Activated naive CD8-positive, alpha-beta T cell treated with anti-CD3 and anti-CD28 coated beads for 36 hours (primary cell): ENCODE measurements at places on chromosomes 2 and 18. TPM values are rescaled to one million over a fixed set of nuclear protein-coding genes. Genes with fewer than 3 reads are reported as not detected.
A peak's percentile ranks its signal among the peaks of the same experiment; 100 is the strongest.

DNA sequence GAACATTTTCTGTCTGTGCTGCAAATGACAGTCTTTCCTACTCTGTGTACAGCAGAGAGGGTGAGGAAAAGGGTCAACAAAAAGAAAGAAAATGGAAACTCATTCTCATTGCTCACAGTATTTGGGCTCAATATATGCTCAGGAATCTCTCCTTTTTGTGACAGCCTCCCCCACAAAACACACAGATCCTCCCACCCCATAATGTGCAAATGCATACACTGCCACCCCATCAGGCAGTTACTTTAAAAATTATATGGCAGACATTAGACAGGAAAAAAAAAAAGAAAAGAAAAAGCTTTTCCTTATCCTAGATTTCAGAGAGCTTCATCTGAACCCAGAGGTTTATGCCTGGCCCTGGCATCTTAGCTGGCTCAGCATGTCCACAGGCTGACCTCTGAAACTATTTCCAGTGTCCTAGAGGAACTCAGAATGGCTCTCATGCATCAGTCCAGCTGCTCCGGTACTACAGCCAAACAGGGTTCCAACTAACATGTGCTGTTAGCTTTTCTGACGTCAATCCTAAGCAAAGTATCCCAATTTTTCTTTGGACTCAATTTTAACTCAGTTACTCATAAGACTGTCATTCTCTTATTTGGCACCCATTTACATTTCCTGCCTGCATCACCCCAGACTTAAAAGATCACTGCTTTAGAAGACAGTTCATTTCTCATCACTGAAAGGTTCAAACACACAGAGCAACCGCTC, 105.9 kb downstream of the RBMS1 start:
- H3K4me3 ChIP-seq: no peak overlapping the region
- H3K4me1 ChIP-seq: peaks cover 70% of the 10 kb centered on the region
- no peak for DNase-seq
- peaks cover 24% of the 10 kb centered on the region for H3K36me3 ChIP-seq
- no peaks in the 10 kb centered on the region for H3K27me3 ChIP-seq
- H3K27ac ChIP-seq: peak overlapping the region; percentile 79

DNA sequence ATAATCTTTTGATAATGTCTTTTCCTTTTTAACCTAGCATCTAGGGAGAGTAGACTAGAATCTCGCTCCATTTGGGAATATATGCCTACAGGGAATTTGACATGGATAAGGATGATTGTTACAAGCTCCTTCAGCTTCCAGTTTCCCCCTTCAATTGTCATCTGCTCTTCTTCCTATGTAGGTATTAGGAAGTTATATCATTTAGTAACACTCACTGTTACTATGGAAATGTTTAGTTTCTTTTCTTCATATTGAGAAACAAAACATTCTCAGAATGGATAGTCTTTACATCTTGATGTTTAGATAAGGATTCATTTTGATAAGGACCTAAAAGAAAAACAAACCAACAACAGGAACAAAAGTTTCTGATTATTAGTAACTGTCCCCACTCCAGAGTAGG, 127.6 kb downstream of the PHLPP1 start:
- DNase-seq: no peak
- no peak overlapping the region for H3K4me3 ChIP-seq
- H3K27ac ChIP-seq: no peak overlapping the region
- peaks cover 14% of the 10 kb centered on the region for H3K36me3 ChIP-seq
- peaks cover 29% of the 10 kb centered on the region for H3K4me1 ChIP-seq

The EDAR gene
- total RNA-seq: 0.16 TPM

DNA sequence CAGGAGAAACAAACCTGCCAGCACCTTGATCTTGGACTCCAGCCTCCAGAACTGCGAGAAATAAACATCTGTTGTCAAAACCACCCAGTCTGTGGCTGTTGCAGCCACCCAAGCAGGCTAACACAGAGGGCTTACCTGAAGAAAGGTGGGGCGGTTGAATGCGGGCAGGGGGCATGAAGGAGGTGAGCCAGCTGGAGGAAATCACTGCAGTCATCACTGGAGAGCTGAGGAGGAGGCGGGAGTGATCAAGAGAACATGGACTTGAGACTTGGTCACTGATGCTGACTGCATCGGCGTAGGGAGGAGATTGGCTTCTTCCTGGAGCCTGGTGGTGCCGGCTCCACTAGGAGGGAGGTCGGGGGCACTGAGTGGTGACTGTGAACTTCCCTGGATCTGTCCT, 14.6 kb upstream of the ARMC9 start:
- H3K36me3 ChIP-seq: no peaks in the 10 kb centered on the region
- no peak for DNase-seq
- H3K27me3 ChIP-seq: peaks cover 5% of the 10 kb centered on the region
- H3K4me3 ChIP-seq: no peak overlapping the region

The CRACDL gene
- total RNA-seq: 0.33 TPM

GRCh38 chr2:96163415-96163767, 18.2 kb upstream of the DUSP2 start:
- peaks cover 74% of the 10 kb centered on the region for H3K4me1 ChIP-seq
- H3K4me3 ChIP-seq: peak overlapping the region; percentile 86

GRCh38 chr18:48909721-48910120, 41.0 kb downstream of the SMAD7 start:
- H3K27me3 ChIP-seq: no peaks in the 10 kb centered on the region
- peaks cover 14% of the 10 kb centered on the region for H3K4me1 ChIP-seq
- no peak overlapping the region for H3K27ac ChIP-seq
- no peaks in the 10 kb centered on the region for H3K36me3 ChIP-seq

DNA sequence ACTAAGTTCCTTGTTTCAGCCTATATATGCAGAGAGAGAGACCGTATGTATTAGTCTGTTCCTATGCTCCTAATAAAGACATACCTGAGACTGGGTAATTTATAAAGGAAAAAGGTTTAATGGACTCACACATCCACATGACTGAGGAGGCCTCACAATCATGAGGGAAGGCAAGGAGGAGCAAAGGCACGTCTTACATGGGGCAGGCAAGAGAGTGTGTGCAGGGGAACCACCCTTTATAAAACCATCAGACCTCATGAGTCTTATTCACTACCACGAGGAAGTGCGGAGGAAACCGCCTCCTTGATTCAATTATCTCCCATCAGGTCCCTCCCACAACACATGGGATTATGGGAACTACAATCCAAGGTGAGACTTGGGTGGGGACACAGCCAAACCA, 73.8 kb downstream of the TMEM18 start:
- no peaks in the 10 kb centered on the region for H3K36me3 ChIP-seq
- DNase-seq: no peak
- H3K4me1 ChIP-seq: no peaks in the 10 kb centered on the region
- H3K27ac ChIP-seq: no peak overlapping the region
- no peaks in the 10 kb centered on the region for H3K27me3 ChIP-seq
- H3K4me3 ChIP-seq: no peak overlapping the region

DNA sequence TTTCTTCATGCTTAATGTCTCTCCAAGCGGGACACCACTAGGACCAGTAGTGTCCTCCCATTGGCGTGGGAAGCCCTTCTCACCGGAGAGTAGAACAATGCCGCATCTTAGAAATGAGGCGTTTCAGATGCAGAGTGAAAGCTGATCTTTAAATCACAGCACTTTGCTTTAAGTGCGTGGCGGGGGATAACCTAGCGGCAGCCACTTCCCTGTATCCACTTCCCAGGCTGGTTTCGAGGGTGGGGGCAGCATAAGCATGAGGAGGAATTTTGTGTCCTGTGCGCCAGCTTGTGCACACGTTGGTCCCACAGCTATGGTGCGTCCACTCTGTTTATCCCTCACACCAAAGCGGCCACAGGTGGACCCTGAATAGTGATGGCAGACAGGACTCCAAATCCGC, 63.1 kb downstream of the MBP start:
- H3K4me3 ChIP-seq: no peak overlapping the region
- H3K27ac ChIP-seq: no peak overlapping the region
- no peaks in the 10 kb centered on the region for H3K27me3 ChIP-seq
- peaks cover 83% of the 10 kb centered on the region for H3K4me1 ChIP-seq

The REG3G gene
- not detected for total RNA-seq
